ENCODE measurements at places on chromosomes 5 and 9.

GRCh38 chr9:34961574-34962490 lies 3.7 kb downstream of the PHF24 start:
- DNase-seq = no peak

- DNase-seq = no peak
These were observed 12.8 kb downstream of the AFAP1L1 start for GRCh38 chr5:149284501-149284900.

DNA sequence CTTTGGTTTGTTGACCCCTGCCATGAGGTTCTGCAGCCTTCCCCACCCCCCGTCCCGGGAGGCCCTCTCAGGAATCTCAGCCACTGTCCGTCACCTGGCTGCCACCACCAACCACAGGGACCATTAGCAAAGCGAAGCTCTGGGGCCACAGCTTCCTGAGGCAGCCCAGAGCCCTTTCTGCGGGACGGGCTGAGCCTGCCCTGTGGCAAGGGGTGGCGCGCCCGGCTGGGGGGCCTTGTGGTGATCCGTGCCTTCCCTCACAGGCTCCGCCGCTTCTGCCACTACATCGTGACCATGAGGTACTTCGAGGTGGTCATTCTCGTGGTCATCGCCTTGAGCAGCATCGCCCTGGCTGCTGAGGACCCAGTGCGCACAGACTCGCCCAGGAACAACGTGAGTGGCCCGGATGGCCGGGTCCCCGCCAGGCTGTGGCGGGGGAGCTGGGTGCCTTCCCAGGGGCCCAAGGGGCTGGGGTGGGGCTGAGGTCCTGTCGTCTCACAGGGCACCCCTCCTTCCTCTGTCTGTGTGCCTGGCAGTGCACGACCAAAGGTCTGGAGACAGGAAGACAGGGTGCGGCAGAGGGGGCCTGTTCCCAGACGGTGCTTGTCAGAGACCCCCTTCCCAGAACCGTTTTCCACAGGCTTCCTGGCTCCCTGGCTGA lies 169.2 kb downstream of the CACNA1B start:
- DNase-seq = no peak

DNA sequence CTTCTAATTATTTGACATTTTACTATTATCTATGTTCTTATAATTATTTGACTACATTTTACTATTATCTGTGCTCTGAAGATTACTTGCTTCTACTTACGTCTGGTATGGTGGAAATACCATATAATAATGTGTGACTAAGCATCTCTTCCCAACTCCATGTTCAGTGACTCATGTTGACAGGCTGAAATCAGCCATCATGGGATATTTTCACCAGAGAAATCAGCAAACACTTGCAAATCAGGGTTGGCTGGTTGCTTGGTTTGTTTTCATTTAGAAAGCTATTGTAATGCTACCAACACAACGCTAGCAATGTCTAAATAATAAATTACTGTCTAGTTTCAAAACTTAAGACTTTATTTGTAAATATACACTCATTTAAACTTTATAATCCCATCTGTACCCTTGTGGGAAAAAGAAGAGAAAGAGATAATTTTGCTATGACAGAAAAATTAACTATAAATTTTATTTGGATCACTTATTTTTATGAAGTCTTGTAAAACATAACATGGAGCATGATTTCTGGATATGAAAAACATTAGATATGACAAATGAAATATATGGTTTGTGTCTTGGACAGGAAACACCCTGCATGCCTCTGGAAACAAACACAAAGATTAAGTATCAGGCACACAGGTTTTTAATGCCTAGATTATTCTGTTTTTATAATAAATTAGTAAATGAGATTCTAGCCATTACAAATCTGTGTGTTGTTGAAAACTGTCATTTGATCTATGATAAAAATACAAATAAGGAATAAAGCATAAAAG lies 337.6 kb downstream of the BNC2 start:
- no peak for DNase-seq

DNA sequence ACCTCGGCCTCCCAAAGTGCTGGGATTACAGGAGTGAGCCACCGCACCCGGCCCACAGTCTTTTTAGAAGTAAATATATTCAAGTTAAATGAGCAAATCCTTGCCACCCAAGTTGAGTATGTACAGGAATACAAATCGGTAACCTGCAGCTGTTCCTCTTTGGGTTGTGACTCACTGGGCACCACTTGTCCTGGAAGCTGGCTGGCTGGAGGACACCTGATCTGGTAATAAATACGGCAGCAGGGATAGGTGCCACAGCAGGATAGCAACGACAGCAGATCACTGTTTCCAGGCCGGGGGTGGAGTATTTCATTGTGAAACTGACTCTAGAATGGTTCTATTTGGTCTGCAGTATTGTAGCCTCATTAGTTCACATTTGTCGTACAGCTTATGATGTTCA lies 35.7 kb upstream of the SLC36A2 start:
- DNase-seq = no peak

GRCh38 chr9:86985132-86985647 lies 37.9 kb upstream of the GAS1 start:
- no peak for DNase-seq

DNA sequence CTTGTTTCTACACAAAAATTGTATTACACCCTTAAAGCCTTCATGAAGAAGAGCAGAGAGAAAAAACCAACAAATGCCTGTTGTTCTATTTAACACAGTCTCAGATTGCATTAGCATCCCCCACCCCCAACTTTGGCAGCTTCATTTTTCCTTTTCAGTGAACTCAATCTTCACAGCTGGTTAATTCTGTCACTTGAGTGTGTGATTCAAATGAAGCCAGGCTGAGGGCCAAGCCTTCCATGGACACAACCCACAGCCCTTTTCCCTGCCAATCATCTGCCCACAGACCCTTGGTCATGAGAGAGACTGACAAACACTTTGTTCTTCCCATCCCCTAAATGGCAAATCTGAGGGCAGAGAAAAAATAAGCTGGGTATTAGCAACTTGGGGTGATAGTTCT lies 217.5 kb upstream of the NMUR2 start:
- DNase-seq = peak; percentile 50

GRCh38 chr5:13658761-13659160 lies 285.7 kb downstream of the DNAH5 start:
- no peak for DNase-seq

- no peak for DNase-seq
These were observed 10.5 kb downstream of the ADGRV1 start for GRCh38 chr5:90569084-90569483.

DNA sequence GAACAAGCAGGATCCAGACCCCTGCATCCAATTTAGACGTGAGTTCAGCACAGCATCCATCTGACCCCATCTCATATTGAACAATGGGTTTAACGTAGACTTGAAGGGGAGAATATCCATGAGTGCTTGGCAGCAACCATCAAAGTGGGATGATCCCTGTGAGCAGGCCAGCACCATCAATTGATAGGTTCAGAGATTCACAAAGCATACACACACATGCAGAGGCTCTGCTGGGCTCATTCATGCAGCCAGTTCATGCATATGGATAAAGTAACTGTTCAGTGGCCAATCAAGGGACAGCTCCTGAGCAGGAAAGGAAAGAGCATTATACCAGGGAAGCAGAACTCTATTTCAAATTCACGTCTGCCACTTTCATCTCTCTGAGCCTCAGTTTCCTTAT lies 24.8 kb upstream of the CPEB4 start:
- DNase-seq = no peak

GRCh38 chr9:126081746-126082145 lies 244.9 kb upstream of the MVB12B start:
- DNase-seq = no peak

- no peak for DNase-seq
These were observed 181.6 kb downstream of the TRIM36 start for GRCh38 chr5:114988096-114988495.

- no peak for DNase-seq
These were observed 80.8 kb downstream of the TLE4 start for GRCh38 chr9:79652598-79652997.

- DNase-seq = no peak
These were observed 168.9 kb upstream of the PUM3 start for GRCh38 chr9:3012842-3013241.

DNA sequence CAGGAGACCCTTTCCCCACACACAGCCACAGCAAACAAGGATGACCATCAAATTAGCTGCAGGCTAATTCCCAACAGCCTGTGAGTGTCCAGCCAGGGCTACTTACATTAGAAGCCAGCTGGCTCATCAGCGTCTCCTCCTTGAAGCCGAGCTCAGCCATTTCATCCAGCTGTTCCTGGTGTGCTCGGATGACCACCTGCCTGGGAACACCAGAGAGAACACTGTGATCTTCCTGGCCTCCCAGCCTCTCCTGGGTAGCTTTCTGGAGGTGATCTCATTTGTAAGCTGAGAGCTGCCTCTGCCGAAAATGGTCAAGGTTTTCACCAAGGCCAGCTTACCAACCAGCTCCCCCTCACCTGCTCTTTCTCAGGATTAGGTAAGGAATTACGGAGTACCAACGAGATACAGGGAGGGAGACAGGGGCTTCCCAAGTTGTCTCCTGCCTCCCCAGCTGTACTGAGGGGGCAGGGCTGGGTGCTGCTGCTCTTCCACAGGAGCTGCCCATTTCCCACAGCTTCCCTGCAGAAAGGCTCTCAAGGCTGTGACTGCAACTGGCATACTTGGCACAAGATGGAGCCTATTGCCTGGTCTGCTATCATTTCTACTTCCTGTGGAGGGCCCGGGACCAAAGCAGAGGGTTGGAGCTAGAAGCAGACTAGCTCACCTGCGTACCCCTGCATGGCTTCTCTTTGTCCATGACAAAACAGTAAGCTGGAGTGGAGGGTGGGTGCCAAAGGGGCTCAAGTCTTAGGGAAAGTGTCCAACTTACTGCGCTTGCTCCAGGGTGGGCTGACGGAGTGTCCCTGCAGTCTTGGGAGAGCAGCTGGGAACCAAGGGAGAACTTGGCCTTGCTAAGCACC lies 73.9 kb downstream of the KIF24 start:
- DNase-seq = no peak

- no peak for DNase-seq
These were observed 2.3 kb upstream of the FUT7 start for GRCh38 chr9:137034039-137034708.

- DNase-seq = no peak
These were observed 233.5 kb downstream of the RFX3 start for GRCh38 chr9:3292311-3292710.

DNA sequence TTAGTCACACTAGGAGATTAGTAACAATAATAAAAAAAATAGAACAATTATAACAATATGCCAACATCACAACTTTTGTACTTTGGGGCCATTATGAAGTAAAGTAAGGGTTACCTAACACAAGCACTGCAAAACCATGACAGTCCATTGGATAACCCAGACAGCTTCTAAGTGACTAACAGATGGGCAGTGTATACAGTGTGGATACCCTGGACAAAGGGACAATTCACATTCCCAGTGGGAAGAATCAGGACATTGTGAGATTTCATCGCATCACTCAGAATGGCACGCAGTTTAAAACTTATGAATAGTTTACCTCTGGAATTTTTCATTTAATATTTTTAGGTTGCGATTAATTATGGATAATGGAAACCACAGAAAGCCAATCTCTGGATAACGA lies 45.6 kb upstream of the JADE2 start:
- no peak for DNase-seq

GRCh38 chr5:149325894-149326293 lies 19.4 kb upstream of the GRPEL2 start:
- no peak for DNase-seq

- no peak for DNase-seq
These were observed 11.5 kb downstream of the SQSTM1 start for GRCh38 chr5:179832039-179832745.

GRCh38 chr5:136675769-136676168 lies 310.4 kb upstream of the TRPC7 start:
- DNase-seq = no peak

DNA sequence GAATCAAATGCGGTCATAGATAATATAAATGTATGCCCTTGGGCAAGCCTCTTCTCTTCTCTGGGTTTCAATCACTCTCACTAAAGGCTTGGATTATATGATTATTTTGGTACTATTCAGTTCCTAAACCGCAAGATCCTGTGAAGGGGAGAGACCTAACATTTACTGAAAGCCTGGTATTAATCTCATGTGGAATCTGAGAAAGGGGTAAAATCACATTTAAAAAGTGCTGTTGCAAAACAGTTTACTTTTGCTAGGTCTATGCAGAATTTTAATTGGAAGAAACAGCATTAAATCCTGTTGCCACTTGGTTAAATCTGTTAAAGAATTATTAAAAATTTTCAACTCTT lies 50.7 kb downstream of the SLC44A1 start:
- no peak for DNase-seq

DNA sequence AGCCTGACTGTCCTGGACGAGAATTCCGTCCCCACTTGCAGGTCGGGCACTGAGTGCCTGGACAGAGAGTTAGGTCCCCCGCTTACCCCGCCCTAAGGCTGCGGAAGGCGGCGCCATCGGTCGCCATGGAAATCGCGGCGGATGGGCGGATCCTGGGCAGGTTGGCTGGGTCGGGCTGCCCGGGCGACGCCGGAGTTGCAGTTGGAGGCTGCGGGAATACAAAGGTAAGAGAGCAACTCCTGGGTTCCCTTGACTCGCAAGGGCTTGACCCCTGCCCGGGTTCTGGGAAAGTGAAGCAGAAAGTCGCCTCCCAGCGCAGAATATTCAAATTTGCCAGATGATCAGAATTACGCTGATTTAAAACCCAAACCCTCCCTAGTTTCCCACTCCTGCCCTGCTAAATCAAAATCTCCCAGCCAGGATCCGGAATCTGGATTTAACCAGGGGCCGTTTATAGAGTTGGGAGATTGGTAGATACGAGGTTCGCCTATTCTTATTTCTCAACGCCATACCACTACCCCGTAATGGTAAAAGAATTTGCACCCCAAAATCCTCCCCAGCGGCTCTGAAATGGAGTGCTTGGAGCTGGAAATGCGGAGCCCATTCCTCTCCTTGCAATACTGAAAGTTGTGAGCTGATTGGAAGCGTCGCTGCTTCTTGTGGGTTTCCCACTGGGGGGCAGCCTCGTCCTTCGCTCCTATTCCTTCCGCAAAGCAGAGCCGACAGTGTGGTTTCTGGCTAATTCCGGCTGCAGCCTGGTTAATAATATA lies 156.4 kb upstream of the RASEF start:
- DNase-seq = peak; percentile 76

DNA sequence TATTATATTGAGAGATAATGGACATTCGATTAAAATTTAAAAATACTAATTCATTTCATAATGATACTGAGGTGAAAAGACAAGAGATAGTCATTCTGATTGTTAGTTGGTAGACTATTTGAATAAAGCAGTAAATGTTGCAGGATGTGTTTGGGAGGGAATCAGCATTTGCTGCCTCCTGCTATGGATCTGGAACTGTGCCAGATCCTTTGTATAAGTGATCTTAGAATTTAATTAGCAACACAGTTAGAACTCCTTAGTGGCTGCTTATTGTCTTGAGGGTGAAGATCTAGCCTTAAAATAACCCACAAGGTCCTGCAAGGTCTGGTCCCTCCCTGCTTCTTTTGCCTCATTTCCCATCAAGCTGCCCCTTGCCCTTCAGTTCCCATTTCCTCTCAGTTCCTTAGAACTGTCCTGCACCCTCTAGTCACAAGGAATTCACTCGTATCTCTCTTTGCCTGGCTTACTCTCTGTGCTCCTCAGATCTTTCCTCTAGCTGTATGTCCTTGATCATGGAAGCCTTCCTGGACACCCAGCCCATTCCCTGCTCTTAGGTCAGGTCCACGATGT lies 12.5 kb downstream of the LECT2 start:
- no peak for DNase-seq

GRCh38 chr5:8895599-8895998 lies 650.3 kb downstream of the SEMA5A start:
- no peak for DNase-seq

- DNase-seq = no peak
These were observed 15.8 kb downstream of the TLN1 start for GRCh38 chr9:35716230-35716629.

GRCh38 chr5:145294331-145294730 lies 540.8 kb downstream of the PRELID2 start:
- no peak for DNase-seq

GRCh38 chr5:104052558-104053352 lies 490.2 kb upstream of the NUDT12 start:
- DNase-seq = no peak

All from retina (tissue), 1 donor.